ENCODE measurements at places on chromosomes 11 and 22.

- H3K4me1 ChIP-seq, result peaks cover 6% of the 10 kb centered on the region
- DNase-seq, result no peak
- no peak overlapping the region for H3K27ac ChIP-seq
Observed at GRCh38 chr11:86460461-86461385, 86.0 kb downstream of the CCDC81 start.

DNA sequence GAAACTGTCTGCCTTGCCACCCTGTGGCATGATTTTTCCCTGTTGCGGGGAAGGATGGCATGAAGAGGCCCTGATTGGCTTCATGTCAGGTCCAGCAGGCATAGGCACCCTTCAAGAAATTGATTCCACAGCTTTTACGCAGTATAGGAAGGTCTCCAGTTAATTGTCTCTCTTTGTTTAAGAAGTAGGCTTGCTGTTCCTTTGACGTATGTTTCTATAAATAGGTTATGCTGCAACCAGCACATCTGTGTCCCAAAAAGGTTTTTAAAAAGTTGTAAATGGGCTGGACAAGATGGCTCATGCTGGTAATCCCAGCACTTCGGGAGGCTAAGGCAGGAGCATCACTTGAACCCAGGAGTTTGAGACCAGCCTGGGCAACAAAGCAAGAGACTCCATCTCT lies 62.6 kb downstream of the CD6 start:
- no peaks in the 10 kb centered on the region for H3K27me3 ChIP-seq
- no peak overlapping the region for H3K4me3 ChIP-seq
- peaks cover 28% of the 10 kb centered on the region for H3K36me3 ChIP-seq
- peaks cover 28% of the 10 kb centered on the region for H3K4me1 ChIP-seq

GRCh38 chr22:27840436-27840835 lies 38.9 kb upstream of the MN1 start:
- no peak overlapping the region for H3K27ac ChIP-seq
- DNase-seq, result no peak
- no peak overlapping the region for H3K4me3 ChIP-seq
- peaks cover 16% of the 10 kb centered on the region for H3K36me3 ChIP-seq
- no peaks in the 10 kb centered on the region for H3K27me3 ChIP-seq

- no peaks in the 10 kb centered on the region for H3K36me3 ChIP-seq
- H3K4me3 ChIP-seq, result no peak overlapping the region
- DNase-seq, result no peak
- no peak overlapping the region for H3K27ac ChIP-seq
- H3K27me3 ChIP-seq, result no peaks in the 10 kb centered on the region
Observed at GRCh38 chr11:221539-221938, 14.0 kb downstream of the RIC8A start.

- DNase-seq, result no peak
- H3K27ac ChIP-seq, result no peak overlapping the region
Observed at GRCh38 chr11:44736791-44737190, 10.0 kb downstream of the TSPAN18 start.

- H3K27me3 ChIP-seq, result no peaks in the 10 kb centered on the region
- peaks cover 16% of the 10 kb centered on the region for H3K4me1 ChIP-seq
- no peak overlapping the region for H3K4me3 ChIP-seq
- H3K27ac ChIP-seq, result no peak overlapping the region
- no peak for DNase-seq
Observed at GRCh38 chr11:701741-702461, 4.1 kb upstream of the EPS8L2 start.

DNA sequence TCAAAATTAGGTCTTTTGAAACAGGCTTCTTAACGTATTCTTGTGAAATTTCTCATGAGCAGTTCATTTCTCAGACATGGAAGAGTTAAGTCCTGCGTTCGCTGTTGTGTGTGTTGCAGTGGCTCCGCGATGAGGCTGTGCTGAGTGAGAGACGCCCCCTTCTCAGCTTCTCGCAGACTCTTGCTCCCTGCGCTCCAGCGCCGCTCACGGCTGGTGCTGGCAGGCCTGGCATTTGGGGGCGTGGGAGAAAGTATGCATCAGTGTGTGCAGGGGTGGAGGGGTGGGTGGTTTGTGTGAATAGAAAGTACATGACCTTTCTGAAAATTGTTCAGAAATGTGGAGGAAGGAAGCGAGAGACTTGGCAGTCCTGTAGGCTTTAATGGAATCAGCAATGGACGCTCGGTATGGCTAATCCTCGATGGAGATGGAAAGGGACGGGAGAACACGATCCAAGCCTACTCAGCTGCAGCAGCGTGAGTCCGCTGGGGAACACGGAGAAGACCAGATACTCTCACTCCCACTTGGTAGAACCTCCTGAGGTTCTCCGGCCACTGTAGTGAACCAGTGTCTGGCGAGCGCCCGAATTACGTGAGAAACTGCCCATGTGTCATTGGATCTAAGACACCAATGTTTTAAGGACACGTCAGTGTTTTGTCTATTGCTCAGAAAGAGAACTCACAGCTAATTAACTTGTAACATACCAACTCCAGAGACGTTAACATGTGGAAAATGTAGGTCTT lies 5.9 kb downstream of the TAB1 start:
- no peak for DNase-seq
- H3K27me3 ChIP-seq, result no peaks in the 10 kb centered on the region
- no peak overlapping the region for H3K27ac ChIP-seq
- H3K4me1 ChIP-seq, result peaks cover 38% of the 10 kb centered on the region
- H3K4me3 ChIP-seq, result no peak overlapping the region
- peaks cover 41% of the 10 kb centered on the region for H3K36me3 ChIP-seq

GRCh38 chr11:78332872-78333271 lies 84.7 kb downstream of the GAB2 start:
- no peak for DNase-seq
- H3K36me3 ChIP-seq, result peaks cover 22% of the 10 kb centered on the region
- H3K27me3 ChIP-seq, result peaks cover 7% of the 10 kb centered on the region
- H3K27ac ChIP-seq, result no peak overlapping the region

DNA sequence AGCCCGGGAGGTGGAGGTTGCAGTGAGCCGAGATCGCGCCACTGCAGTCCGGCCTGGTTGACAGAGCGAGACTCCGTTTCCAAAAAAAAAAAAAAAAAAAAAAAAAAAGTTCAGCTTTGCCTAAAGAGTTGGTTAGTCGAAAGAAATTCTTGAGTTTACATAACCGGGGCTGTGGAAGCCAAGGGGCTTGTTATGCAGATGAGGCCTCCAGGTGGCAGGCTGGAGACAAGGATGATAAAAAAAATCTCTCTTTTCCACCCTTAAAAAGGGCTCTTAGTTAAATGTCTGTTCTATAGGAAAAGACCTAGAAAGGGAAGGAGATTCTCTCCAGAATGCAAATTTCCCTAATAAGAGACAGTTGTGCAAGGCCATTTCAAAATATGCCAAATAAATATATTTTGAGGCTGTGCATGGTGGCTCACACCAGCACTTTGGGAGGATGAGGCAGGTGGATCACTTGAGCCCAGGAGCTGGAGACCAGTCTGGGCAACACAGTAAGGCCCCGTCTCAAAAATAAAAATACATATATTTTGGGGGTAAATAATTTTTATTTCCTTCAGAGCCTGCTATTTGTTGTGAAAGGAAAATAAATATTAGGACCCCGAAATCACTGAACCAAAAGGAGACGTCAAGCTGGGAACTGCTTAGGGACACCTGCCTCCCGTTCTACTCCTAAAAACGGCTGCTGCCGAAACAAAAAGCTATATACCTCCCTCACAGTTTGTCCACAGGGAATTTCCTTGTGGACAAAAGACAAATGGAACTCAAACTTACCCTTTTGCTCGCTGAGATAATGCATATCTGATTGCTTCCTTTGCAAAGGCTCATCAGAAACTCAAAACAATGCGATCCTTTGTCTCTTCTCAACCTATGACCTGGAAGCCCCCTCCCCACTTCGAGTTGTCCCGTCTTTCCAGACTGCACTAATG lies 2.4 kb upstream of the IFITM2 start:
- H3K36me3 ChIP-seq, result peaks cover 18% of the 10 kb centered on the region
- H3K27me3 ChIP-seq, result peaks cover 7% of the 10 kb centered on the region
- H3K27ac ChIP-seq, result peak overlapping the region; percentile 28
- peak; percentile 63 for DNase-seq
- peaks cover 44% of the 10 kb centered on the region for H3K4me1 ChIP-seq

GRCh38 chr11:2557381-2557780 lies 112.6 kb downstream of the KCNQ1 start:
- H3K4me3 ChIP-seq, result no peak overlapping the region
- no peaks in the 10 kb centered on the region for H3K36me3 ChIP-seq
- H3K4me1 ChIP-seq, result no peaks in the 10 kb centered on the region

DNA sequence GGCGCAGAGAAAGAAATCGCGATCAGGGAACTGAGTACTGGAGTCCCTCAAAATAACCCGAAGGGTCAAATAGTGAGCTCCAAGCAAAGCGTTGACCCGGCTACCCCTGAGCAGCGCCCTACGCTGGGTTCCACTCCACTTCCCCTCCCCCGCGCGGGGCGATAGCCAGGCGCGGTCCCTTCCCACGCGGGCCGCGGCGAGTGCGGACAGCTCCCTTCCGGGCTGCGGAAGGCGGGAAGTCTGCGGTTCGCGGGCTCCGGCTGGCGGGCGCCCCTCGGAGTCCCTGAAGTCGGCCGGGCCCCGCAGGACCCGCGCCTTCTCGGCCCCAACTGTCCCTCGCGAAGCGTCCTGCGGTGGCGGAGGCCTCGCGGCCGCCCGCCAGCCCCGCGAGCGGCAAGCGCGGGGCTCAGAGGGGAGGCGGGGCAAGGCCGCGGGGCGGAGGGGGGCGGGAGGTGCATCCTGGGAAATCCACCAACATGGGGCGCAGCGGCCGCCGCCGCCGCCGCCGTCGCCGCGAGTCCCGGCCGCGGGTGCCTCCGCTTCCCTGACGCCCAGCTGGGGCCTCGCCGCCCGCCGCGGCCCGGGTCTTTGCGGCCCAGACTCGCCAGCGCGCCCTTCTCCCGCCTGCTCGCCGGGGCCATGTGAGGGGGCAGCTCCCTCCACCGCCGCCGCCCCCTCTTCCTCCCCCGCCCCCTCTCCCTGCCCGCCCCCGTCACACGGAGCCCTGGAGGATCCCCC lies at the start of gene QSER1:
QSER1 (plus strand) TSS at position 457 of the 738 bp plus-strand sequence. CDS start 315 bp downstream, outside the sequence.
- DNase-seq, result peak; percentile 79
- peak within 1 kb of the TSS; percentile 91 for H3K27ac ChIP-seq
- H3K36me3 ChIP-seq, result peaks cover 1% of the 10 kb centered on the region
- peaks cover 17% of the 10 kb centered on the region for H3K4me1 ChIP-seq
- peaks cover 15% of the 10 kb centered on the region for H3K27me3 ChIP-seq

- peaks cover 7% of the 10 kb centered on the region for H3K36me3 ChIP-seq
- H3K27me3 ChIP-seq, result no peaks in the 10 kb centered on the region
- no peak overlapping the region for H3K4me3 ChIP-seq
- no peak overlapping the region for H3K27ac ChIP-seq
- no peak for DNase-seq
- H3K4me1 ChIP-seq, result peaks cover 15% of the 10 kb centered on the region
Observed at GRCh38 chr22:46972256-46972655, 209.8 kb downstream of the TBC1D22A start.

Measured in activated naive CD8-positive, alpha-beta T cell treated with anti-CD3 and anti-CD28 coated beads, Interleukin-2, amount 10 ng/mL, durations not matched to agents 7 days and 5 days (primary cell).